Erythroblast (primary cell): ENCODE measurements at places on chromosomes 3 and 15.

- DNase-seq = peak; percentile 48
Observed at GRCh38 chr3:181326637-181327223, 337.2 kb upstream of the DNAJC19 start.

DNA sequence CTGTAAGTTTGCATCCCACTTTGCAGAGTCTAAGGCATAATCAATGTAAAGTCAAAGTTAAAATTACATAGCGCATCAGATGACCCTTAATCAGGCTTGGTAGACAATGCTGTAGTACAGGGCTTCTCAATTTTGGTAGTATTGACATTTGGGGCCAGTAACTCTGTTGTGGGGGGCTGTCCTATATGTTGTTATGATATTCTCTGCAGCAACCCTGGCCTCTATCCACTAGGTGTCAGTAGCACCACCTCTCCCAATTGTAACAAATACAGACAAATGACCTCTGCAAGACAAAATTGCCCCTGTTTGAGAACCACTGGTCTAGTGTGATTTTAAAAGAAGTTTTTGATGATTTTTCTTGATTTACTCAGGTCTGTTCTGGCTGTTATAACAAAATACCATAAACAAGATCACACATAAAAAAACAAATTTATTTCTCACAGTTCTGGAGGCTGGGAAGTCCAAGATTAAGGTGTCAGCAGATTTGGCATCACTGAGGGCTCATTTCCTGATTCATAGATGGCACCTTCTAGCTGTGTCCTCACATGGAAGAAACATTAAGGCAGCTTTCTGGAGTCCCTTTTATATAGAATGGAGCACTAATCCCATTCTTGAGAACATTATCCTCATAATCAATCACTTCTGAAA is 37.6 kb upstream of the SLC9A9 start:
- DNase-seq = peak; percentile 75

DNA sequence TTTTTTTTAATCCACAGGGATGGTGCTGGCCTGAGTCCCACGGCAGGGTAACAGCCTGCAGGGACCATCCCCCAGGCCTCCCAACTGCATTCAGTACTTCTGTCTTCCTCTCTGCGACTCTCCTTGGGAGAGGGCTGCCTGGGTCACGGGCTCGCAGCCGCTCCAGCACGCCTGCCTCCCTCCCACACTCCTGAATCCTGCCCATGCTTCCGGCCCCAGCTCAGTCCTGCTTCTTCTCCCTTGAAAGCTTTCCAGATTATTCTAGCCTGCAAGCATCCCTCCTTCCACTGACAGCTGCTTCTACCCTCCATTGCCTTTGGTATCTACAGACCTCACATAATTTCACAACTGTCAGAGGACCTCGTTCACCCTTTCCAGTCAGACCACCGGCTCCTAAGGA is 32.4 kb downstream of the MEGF11 start:
- DNase-seq = no peak

GRCh38 chr3:64935971-64936370 is 248.2 kb upstream of the ADAMTS9 start:
- DNase-seq = no peak

- no peak for DNase-seq
Observed at GRCh38 chr3:56890448-56891091, 88.8 kb upstream of the ARHGEF3 start.

- DNase-seq = no peak
Observed at GRCh38 chr3:170610321-170610884, 24.5 kb upstream of the SLC7A14 start.

GRCh38 chr3:113514265-113514769 is 639 bp downstream of the SPICE1 start:
- DNase-seq = no peak

GRCh38 chr3:129045675-129046036 is 14.9 kb upstream of the GP9 start:
- DNase-seq = peak; percentile 54

DNA sequence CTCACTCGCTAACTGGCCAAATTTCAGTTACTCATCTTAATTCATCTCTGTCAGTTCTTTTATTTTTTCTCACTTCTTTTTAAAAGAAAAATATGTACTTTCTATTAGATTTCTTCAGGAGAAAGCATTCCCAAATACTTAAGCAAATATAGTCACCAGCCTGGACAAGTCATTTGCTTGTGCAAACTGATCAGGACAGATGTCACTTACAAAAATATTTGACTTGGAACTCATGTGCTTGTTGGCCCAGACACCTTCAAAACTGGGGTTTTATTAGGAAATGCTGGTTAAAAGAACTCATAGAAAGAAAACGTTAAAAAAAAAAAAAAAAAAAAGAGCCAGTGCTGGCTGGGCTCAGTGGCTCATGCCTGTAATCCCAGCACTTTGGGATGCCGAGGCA is 31.3 kb upstream of the FOXP1 start:
- DNase-seq = no peak

GRCh38 chr3:107942244-107942643 is 148.6 kb downstream of the CD47 start:
- DNase-seq = no peak

DNA sequence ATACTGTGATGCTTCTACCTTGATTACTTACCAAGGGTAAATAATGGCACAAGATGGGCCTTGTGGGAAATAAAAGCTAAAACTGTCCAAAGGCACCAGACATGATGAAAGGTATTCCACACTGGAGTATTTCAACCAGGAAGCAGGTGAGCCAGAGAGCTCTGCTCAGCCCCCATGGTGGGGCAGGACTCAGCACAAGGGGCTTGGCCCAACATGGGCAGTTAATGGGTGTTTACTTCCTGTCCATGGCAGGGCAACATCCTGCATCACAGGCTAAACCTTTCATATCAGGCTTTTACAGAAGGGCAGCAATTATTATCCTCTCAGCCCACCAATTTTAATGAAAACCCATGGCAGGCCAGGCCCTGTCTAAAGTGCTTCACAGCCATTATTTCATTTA is 38.2 kb downstream of the MAGI1 start:
- no peak for DNase-seq

DNA sequence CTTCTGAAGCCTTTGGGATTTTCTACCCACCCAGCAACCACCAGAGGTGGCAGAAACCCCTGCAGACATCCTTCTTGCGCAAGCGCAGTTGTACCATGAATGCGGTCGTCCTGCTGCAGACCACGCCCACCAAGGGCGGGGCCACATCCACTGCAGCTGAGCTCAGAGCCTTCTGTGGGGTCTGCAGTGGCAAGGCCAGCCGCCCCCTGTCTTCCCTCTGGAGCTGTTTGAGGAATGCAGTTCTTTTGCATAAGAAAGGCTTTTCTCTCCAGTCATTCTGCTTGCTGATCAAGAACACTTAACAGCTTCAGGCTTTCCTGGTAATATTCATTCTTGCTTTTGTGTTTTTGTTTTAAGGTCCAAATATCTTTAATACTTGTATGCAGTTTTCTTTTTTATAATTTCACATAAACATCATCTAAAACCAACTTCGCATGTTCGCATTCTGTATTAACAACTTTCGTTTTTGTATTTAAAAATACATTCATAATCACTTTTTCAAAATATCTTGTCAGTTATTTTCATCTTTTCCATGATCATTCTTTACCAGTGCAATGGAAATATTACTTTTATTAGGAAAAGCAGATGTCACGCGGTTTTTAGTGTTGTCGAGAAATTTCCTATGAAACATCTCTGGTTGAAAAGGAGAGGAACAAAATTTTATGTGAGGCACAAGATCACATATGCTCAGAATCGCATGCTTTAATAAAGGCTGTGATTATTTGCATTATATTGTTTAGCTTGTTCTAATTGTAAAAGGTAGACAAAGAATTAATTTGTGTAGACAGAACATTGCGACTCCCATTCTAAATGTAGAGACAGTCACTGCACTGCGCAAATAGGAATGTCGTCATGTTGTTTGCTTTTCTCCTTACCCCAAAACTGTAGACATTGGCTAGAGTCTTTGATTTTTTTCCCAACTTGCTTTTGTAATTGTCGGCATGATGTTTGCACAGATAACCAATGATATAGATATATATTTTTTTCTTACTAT is 98.1 kb upstream of the SNRPN start:
- no peak for DNase-seq

DNA sequence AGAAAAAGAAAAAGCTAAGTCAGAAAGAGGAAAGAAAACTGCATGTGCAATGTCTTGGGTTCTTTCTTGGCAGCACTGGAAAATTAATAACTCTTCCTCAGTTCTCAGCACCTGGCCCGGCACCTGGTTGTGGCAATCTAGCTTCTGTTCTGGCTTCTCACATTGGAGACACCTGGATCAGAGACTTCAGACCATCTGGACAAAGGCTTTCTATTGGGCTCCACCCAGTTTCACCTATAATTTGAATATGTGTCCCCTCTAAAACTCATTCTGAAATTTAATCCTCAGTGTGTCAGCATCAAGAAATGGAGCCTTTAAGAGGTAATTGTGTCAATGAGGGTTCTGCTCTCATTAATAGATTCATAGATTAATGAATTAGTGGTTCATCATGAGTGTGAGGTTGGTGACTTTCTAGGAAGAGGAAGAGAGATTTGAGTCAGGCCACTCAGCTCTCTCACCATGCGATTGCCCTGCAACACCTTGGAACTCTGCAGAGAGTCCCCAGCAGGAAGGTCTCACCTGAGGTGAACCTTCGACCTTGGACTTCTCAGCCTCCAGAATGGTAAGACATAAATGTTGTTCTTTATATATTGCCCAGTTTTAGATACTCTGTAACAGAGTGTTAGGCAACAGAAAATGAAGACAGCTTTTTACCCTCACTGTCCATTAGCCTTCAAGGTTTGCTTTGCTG is 679.9 kb downstream of the NTRK3 start:
- DNase-seq = no peak

- DNase-seq = no peak
Observed at GRCh38 chr3:101413656-101414055, 93.3 kb upstream of the IMPG2 start.

GRCh38 chr3:131794766-131795388 is 239.9 kb downstream of the CPNE4 start:
- DNase-seq = peak; percentile 82

DNA sequence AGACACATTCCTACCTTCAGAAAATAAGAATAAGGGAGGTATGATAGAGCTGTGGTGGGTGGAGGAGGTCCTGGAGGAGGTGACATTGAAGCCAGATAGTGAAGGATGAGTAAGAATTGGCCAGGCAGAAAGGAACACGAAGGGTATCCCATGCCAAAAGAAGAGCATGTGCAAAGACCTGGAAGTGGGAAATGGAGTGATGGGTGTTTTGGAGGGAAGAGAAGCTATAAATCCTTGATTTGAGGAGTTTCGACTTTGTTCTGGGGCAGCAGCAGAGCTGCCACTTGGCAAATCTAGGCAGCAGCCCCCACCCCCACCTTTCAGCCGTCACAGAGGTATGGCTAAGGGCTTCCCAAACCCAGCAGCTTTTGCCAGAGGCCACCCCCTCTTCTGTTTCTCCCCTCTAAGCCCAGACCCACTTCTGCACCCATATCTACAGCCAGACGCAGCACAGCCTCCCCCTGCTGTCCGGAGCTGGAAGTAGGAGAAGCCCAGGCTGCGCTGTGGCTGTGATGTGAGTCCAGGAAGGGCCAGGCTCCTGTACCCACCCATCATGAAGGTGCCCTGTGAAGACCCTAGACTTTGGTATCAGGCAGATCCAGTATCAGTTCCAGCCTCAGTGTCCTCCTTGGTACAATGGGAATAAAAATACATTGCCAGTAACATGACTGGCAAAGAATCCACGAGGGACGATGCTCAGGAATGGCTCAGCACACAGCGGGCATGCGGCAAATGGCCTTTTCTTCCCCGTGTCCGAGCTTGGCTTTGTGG is 188.7 kb upstream of the LINGO1 start:
- DNase-seq = peak; percentile 50

DNA sequence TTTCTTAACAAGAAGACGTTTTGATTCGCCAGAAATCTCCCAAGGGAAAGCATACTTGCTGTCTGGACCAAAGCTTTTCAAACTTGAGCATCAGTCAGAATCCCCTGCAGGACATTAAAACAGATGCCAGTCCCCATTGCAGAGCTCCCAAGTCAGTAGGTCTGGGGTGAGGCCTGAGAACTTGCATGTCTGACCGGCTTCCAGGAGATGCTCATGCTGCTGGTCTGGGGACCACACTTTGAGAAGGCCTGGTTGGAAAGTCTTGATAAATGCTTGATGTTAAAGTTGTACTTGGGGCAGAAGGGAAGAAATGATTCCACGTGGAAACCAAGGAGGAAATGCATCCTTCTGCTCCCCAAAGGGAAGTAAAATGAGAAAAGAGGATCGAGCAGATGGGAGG is 24.3 kb upstream of the CAV3 start:
- DNase-seq = no peak

- no peak for DNase-seq
Observed at GRCh38 chr15:99511531-99511865, 54.3 kb upstream of the MEF2A start.

DNA sequence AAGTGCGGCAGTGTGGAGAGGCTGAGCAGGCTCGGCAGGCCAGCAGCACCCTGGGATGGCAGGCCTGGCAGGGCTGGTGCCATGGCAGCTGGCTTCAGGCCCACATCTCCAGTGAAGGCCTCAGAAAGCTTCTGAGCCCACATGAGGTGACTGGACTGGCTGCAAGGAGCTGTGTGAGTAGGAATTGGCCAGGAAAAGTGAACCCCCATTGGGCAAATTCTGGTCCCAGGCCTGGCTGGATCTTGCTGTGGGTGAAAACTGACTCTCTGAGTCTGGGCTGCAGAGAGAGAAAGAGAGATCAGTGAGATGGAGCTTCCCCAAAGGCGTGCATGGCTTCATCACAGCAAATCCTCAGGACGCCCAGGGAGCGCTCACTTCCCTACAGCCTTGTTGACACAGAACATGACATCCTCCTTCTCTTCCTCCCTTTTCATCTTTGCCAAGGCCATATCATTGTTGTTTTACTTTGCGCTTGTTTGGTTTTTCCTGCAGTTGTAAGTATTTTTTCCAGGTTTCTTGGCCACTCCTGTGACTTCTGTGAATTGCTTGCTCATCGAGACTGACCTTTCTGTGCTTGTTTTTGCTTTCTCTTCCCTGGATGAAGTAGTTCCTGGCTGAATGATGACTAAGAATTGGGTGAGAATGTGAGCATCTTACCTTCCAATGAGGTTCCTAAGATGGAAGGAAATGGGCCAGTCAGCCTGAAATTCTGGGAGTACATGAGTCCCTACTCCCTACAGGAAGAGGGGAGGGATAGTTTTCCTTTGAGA is 299.1 kb downstream of the TLE3 start:
- no peak for DNase-seq

- no peak for DNase-seq
Observed at GRCh38 chr3:158452334-158452733, 118.7 kb upstream of the MLF1 start.

DNA sequence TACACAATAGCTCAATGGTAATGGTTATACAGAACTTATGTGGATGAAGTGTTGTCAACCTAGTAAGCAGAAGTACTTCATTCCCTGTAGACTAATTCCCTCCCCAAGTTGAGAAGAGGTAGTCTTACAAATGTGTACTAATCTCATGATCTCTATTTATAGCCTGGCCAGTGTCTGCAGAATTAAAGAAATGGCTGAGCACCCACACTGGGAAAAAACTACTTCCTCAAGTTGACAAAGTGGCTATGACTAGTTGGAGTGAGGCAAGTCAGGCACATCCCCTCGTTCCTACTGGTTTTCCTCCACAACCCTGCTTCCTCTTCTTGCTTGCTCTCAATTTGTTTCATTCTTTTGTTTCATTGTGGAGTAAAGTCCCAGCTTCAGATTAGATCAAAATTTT is 566.7 kb upstream of the ZNF717 start:
- no peak for DNase-seq

GRCh38 chr3:71258116-71258515 is 325.4 kb downstream of the FOXP1 start:
- no peak for DNase-seq
